ENCODE measurements at places on chromosomes 7 and 10.

DNA sequence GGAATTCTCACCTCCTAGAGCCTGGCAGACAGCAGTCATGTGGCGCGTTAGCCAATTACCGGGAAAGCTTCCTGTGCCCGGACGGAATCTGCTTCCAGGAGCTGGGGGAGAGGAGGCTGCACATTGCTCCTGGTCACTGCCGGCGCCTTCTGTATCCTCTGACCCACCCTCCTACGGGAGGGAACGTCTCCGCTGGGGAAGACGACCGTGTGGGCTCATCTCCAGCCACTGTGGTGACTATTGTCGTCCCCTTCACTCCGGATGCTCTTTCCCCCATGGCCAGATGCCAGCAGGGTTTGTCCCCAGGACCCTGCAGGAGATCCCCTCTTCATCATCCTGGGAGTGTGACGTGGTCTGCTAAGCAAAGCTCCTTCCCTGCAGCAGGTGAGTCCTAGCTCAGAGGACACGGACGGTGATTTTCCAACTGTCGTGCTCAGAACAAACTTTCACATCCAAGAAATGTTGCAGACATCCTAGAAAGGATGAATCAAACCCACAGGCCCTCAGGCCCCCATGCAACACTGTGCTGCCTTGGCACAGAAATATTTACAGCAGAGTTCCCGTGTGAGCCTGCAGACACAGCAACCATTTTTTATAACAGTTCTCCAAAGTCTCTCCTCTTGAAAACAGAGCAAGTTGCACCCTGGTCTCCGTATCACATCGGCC is 29.6 kb upstream of the FAM20C start:
- no peak for DNase-seq

- no peak for DNase-seq
Measured at GRCh38 chr7:150753826-150754603, 16.8 kb downstream of the GIMAP5 start.

DNA sequence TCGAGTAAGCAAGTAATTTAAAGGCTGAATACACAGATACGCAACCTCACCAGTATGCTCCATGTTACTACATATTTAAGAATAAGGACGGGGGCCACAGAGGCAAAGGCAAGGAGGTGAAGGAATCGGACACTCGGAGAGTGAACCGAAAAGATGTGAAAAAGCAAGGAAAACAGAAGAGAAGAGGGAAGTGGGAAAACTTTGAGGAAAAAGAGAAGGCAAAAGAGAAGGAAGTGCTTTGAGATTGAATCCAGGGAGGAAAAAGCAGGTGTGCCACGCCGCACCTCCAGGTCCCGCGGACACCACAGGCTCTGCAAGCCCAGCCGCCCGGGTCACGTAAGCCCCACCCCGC is 367 bp upstream of the AVL9 start:
- DNase-seq: no peak

GRCh38 chr7:86848226-86848625 is 204.5 kb downstream of the GRM3 start:
- no peak for DNase-seq

DNA sequence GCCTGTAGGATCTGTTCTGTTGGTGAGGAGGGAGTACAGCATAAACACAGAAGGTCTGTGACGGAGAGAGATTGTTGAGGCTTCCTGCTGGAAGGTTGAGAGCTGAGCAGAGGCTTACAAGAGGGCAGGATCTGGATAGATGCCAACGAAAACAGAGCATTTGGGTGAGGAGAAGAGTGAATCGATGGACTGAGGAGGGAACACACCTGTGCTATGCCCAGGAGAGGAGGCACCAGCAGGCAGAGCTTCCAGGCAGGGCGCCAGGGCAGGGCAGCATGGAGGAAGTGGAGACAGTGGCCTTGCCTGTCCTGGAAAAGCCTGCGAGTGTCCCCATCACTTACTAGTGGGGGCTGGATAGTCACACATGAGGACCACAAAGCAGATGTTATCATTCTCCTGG is 282.9 kb downstream of the PAXIP1 start:
- no peak for DNase-seq

DNA sequence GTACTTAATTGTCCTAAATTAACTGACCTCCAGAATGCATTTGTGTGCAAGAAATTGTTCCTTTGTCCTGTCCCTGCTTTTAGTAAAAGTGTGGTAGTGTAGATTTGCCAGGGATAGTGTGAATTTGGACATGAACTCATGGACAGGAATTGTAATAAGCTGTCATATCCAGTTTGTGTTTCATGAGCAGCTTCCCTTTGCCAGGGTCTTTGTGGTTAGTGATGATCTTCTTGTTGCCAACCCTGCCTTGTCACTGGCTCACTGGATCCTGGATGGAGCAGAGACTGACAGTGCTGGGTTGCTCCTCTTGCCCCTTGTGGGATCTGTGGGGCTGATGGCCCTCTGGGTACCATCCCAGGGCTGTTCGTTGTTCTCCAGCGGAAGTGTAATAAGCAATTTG is 110.1 kb downstream of the CCNY start:
- no peak for DNase-seq

GRCh38 chr7:23473844-23474093 is 3.5 kb upstream of the IGF2BP3 start:
- DNase-seq: no peak

DNA sequence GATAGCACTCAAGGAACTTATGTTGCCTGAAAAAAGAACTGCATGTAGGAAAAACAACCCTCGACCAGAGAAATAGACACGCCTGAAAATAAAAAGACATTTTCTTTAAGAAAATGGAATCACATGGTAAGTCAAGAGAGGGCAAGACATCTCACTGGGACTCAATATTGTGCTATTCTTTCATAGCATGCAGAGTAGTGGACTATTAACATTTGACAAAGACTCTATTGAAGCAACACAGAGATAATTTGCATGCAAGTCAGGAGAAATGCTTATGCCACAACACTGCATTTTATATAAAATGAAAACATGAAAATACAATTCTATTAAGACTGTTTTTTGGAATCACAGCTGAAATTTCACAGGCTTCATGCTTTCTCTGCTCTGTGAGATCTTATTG is 77.9 kb upstream of the RHOBTB1 start:
- no peak for DNase-seq

DNA sequence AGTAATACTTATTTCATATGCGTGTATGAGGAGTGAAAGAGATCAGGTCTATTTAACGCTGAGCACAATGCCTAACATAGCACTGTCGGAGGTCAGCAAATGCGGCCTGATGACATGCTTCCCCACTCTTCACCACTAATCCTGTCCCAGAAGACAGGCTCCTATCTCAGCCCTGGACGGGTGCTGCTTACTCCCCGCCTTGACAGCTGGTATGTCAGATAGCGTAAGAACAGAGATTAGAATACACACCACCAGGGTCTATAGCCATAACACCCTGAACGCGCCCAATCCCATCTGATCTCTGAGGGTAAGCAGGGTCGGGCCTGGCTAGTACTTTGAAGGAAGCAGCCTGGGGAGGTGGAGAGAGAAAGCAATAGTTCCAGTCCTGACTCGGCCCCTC is 32.3 kb upstream of the TM9SF3 start:
- no peak for DNase-seq

All from esophagus squamous epithelium (tissue), 5 donors.